Activated naive CD4-positive, alpha-beta T cell treated with anti-CD3 and anti-CD28 coated beads, Interleukin-2, amount 10 ng/mL, durations not matched to agents 7 days and 5 days (primary cell): ENCODE measurements at places on chromosomes 13 and 19.

DNA sequence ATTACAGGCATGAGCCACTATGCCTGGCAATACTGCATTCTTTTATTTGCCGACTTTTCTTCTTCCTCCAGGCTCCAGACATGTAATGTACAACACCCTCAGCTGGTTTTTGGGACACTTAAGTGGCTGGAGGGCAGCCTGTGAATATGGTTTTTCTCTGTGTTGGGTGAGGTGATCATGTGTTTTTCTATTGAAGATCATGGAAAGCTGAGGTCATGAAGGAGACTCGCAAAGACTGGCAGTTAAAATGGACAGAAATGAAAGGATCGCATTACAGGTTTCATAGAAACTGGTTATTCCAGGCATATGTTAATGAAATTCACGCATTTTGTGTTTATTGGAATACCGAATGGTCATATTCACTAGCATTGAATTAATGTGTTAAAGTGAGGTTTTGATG, 85.2 kb upstream of the RNF113B start:
- no peak for DNase-seq

- DNase-seq: no peak
Measured at GRCh38 chr13:40471076-40471475, 195.4 kb downstream of the FOXO1 start.

GRCh38 chr13:113034451-113035212, 65.6 kb downstream of the MCF2L start:
- no peak for DNase-seq

DNA sequence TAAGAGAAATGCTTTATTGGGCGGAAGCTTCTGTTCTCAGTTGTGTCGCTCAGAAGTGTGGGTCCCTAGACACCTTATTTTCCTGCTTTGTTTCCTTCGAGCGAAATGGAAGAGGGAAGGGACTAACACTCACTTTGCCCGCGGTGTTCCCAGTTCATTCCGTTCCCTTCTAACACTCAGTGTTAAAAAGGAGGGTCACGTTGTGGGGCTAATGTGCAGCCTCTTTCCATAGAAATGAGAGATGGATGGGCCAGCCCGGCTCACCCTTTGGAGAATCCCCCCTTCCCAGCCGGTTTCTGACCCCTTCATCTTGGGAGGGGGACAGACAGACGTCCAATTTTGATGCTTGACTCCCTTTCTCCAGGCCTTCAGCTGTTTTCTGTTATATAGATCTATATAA, 2.3 kb downstream of the ATP11A start:
- DNase-seq: no peak

GRCh38 chr13:30173303-30173610, 134.1 kb downstream of the KATNAL1 start:
- no peak for DNase-seq

DNA sequence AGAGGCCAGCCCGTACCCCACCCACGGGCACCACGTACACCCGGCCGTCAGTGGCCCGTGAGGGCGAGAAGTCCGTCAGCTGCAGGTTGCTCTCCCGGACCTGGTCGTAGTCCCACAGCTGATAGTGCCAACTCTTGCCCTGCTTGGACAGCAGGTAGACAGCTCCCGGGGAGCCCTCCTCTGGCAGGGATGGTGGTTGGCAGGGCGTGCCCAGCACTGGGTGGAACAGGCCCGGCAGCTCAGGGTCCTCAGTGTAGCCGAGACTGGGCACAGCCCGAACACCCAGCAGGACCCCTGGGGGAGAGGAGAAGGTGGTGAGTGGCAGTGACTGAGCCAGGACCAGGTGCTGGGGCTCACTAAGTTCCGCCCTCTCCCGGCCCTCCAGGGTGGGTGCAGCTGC, 7.8 kb downstream of the ACTMAP start:
- no peak for DNase-seq

DNA sequence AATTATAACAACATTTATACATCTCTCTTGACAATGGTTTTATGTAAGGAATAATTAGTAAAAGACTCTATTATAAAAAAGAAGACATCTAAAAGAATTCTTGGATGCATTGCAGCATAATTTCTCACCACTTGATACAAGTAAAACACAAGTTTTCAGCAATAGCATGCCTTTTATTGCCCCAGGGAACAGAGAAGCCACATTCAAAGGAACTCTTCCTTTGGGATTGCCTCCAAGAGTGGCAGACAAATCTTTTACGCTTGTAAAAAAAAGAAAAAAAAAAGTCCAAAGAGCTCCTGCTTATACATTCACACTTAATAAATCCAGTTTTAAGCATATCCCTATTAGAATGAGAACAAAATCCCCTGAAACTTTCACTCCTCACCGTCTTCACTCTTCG, 2357.8 kb upstream of the PCDH20 start:
- no peak for DNase-seq

- no peak for DNase-seq
Measured at GRCh38 chr13:43307221-43307920, 284.0 kb downstream of the DNAJC15 start.

- no peak for DNase-seq
Measured at GRCh38 chr13:112143753-112144615, 77.0 kb downstream of the SOX1 start.

GRCh38 chr13:109781384-109782065, 4.9 kb downstream of the IRS2 start:
- no peak for DNase-seq

GRCh38 chr13:32225481-32225931, 89.7 kb downstream of the ZAR1L start:
- DNase-seq: no peak

DNA sequence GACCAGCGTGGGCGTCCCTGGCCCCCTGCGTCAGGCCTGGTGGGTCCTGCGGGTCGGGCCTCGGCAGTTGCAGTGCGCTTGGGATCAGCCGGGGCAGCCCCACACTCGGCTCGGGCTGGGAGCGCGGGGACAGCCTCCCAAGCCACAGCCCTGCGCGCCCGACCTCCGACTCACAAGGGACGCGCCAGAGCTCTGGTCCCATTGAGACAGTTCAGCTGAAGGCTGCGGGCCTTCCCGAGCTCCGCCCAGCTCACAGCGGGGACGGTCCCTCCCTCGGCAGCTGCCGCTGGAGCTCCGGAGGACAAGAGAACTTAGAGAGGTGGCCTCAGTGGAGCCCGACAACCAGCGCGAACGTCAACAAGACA, 45.7 kb upstream of the ZNF730 start:
- no peak for DNase-seq

GRCh38 chr13:33871207-33872004, 53.5 kb downstream of the RFC3 start:
- no peak for DNase-seq

DNA sequence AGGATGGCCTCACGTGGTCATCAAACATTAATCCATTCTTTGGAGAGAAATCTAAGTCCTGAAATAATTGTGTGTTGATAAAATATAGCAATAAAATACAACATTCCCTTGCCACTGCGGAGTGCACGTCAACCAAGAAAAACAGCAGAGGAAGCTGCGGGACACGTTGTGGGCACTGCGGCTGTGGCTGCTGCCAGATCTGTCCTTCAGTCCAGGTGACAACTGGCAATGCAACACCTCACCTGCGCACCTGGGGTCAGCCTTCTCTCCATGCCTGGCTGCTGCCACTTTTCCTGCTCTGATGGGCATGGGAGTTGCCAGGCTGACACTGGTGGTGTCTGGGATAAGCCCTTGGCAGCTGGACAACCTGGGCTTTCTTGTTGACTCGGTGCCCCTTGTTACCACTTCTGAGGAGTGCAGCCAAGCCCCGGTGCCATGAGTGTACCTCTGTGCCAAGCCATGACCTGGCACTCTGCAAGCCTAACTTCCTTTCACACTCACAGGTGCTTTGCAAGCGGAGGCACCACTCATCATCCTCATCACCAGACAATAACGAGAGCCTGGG, 251.6 kb upstream of the TSHZ3 start:
- DNase-seq: no peak

DNA sequence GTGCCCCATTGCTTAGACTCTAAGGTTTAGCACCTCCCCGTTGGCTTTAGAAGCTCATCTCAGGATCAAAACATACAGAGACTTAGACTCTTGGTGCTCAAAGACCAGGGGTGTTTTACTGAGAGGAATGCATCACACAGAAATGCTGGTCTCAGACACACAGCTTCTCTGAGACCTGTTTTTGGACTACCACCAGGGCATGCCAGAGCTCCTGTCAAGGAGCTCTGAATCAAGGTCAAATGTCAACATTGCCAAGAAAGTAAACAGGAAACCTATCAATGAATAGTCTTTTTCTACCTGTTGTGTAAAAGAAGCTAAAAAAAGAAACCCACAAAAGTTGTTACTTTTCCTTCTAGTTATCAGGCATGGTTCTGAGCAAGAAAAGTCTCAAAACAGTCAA, 149.2 kb downstream of the COL4A1 start:
- no peak for DNase-seq

DNA sequence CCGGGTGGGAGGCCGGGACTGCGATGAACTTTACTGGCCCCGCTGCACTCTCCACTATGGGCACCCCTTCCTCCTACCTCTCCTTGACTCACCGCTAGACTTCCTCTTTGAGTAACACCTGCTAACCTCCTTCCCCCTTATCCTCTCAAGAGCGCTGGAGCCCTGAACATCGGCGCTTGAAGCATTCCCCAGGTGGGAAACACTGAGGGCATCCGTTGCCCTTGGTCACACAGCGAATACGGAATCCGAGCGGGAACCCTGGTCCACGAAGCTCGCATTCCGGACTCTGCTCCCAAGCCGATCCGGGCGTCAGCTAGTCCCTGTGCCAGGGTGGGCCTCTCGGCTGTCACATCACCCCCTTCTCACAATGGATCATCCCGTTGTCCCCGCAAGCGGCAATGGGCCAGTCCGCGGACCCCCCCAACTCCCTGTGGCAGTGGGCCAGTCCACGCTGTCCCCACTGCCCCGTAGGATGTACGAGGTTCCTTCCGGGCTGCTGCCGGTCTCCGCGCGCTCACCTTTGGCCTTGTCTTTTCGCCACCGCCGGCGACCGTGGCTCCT, 4.2 kb downstream of the LIPE start:
- no peak for DNase-seq
